ENCODE measurements at places on chromosomes 6 and 20.

GRCh38 chr6:53312355-53312754, 36.4 kb downstream of the ELOVL5 start:
- no peak for DNase-seq

DNA sequence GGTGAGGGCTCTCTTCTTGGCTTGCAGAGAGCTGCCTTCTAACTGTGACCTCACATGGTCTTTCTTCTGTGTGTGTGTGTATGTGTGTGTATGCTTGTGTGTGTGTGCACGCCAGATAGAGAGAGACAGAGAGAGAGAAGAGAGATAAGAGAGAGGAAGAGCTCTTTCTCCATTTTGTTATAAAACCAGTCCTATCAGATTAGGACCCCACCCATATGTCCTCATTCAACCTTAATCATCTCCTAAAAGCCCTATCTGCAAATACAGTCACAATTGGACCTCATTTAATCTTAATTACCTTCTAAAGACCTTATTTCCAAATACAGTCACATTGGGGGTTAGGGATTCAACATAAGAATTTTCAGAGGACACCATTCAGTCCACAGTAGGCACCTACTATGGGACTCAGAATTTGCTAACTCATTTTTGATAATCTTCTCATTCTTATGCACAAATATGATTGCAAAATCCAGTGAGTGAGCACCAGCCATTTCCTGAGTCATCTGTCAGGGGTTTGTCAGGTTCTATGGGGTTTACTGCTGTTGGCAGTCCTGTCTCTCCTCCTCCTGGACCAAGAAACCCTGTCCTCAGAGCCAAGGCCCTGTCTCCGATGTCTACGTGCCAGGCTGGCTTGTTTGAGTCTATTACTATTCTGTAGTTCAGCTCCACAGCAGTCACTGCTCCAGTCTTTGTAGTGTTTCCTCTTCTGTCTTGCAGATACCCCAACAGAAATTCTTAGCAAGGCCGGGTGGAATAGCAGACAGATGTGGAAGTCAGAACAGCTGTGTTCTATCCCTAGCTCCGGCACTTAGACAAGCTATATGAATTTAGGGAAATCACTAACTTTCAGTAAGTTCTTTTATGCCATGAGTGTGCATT, 59.0 kb upstream of the FAM184A start:
- no peak for DNase-seq

DNA sequence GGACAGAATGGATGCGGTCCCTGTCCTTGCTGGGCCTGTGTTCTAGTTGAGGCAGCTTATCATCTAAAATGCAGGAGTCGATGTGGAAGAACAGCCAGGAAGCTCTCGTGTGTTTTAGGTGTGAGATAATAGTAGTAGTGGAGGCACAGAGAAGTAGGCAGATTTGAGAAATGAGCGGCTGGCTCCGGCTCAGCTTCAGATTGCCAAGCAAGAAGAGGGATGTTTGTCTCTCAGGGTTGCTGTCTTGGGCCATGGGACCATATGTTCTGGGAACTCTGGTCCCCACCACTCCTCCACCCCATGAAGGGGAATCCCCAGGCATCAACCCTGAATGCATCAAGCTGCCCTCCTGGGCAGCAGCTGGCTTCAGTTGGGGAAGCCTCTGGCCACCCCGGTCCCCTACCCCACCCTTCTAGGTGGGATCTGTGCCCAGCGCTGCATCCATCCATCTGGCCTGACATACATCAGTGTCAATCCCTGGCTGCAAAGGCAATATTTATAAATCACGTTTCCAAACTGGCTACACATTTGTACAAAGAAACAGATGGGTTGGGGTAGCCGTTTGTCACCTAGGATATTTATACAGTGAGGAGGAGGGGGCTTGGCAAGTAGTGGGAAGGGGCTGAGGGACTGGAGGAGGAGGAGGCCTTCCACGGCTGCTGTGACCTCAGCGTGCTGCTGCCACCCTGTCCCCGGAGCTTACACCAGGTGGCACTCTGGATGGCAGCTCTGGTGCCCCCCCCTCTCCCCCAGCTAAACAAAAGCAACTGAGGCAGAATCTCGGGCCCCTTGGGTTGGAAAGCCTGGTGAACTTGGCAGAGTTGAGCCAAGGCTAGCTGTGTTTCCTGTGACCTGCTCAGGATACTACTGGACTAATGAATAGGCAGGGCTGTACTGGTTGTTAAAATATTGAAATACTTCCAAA, 64.4 kb downstream of the CD40 start:
- no peak for DNase-seq

DNA sequence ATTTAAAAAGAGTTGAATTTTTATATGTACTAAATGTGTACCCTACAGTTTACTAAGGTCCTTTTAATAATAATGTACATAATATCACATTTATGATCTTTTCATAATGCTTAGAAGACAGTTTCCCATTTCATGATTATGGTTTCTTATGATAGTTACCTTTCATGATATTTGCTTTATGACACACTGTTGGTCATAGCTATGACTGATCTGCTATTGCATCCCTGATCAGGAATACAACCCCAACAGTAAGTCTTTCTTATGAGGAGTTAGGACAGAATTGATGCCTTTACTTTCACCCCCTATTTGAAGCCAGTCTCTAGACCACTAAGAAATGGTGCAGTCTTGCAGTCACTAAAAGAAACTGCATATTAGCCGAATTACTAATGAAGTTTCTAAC, 31.0 kb downstream of the LCA5 start:
- DNase-seq: no peak

- no peak for DNase-seq
These were observed 33.3 kb upstream of the CITED2 start for GRCh38 chr6:139407718-139408222.

DNA sequence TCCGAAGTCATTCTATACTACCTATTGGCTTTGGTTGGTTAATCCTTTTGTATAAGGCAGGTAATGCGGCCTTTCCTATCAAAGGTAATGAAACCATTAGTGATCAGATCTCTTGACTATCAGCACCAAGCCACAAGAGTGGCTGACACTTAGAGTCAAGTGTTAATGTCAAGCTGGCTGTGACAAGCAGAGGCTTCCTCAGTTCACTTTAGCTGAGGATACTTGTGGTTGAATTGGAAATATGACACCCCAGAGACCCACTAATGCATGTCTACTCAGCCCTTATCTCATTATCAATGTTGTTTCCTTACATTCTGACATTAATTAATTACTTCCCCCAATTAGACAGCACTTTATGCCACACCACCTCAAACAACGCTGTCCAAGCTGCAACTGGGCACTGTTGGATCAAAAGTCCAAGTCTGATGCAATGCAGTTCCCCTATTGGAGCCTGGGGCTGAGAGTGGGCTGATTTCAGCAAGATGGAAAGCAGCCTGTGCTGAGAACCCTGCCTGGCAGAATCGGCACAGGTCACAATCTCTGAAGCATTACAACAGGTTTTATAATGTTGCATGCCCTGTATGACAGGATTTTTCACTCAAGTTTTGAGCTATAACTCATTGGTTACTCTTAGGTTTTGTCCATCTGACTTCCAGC, 273.5 kb downstream of the COL12A1 start:
- no peak for DNase-seq

GRCh38 chr20:3166338-3166912, 6.8 kb upstream of the FASTKD5 start:
- DNase-seq: no peak

DNA sequence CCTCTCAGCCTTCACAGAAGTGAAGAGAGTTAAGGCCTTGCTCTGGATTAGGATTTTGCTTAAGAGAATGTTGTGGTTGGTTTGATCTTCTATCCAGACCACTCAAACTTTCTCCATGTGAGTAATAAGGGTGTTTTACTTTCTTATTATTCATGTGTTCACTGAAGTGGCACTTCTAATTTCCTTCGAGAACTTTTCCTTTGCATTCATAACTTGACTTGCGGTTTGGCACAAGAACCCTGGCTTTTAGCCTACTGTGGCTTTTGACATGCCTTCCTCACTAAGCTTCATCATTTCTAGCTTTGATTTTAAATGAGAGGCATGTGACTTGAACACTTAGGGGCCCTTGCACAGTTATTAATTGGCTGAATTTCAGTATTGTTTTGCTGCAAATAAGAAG, 166.1 kb upstream of the OPRM1 start:
- DNase-seq: no peak

GRCh38 chr6:25788305-25788922, 33.9 kb downstream of the SLC17A4 start:
- peak; percentile 55 for DNase-seq

DNA sequence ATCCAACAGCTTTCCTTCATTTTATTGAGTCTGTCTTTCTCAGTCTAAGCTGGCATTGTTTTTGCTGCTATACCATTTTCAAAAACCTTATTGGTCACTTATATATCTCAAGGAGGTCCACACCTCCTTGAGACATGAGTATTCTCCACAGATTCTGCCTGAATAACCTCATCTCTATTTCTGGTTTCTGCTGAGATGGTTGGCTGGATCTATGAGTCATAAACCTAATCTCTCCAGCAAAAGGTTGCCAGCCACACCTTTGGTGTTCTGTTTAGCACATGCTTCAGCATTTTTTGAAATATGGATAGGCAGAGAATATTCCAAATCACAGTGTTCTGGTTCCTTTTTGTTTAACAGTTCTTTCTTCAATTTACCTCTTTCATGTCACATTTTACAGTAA, 40.8 kb upstream of the TMEM244 start:
- DNase-seq: no peak

GRCh38 chr20:34891166-34892062, 15.0 kb downstream of the ACSS2 start:
- DNase-seq: peak; percentile 29

DNA sequence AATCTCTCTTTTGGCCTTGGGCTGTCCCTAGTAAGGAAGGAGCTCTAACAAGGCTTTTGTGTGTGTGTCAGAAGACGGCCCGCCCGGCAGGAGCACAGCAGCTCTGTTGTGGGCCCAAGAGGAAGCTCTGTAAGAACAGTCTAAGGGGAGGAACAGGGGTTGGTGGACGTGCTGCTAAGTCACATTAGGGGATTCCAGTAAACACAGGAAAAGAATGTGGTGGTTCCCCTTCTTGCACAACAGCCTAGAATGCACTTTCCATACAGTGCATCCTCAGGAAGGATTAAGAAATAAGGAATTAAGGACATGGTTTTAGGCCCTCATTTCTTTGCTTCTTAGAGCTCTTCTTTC, 114.5 kb downstream of the RNF144B start:
- DNase-seq: no peak

DNA sequence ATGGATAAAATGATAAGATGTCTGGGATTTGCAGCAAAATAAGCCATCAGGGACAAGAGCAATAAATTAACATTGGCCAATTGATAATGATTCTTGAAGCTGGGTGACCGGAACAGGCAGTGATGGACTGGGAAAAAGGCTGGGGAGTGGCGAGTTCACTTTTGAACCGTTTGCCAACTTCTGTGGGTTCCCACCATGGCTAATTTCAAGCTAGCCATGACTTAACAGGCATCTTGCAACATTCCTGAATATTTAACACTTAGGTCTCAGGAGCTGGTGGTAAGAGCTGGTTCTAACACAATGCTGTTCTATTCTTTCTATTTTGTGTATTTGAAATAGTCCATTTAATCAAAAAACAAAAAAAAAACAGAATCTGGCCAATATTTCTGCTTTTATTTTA, 37.6 kb upstream of the CD83 start:
- no peak for DNase-seq

DNA sequence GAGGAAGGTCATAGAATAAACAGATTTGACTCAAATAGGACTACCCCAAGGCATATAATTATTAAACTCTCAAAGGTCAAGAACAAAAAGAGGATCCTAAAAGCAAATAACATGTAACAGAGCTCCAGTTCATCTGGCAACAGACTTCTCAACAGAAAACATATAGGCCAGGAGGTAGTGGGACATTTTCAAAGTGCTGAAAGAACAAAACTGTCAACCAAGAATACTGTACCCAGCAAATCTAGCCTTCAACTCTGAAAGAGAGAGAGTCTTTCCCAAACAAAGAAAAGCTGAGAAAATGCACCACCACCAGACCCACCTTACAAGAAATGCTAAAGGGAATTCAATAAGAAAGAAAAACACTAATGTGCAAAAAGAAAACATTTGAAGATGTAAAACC, 11.9 kb downstream of the NQO2 start:
- DNase-seq: no peak

- DNase-seq: no peak
These were observed 92.2 kb downstream of the UNC5CL start for GRCh38 chr6:40946738-40947301.

- no peak for DNase-seq
These were observed 23.8 kb upstream of the POLR1H start for GRCh38 chr6:30037182-30037788.

GRCh38 chr20:16434062-16434664, 139.1 kb downstream of the KIF16B start:
- peak; percentile 66 for DNase-seq

- no peak for DNase-seq
These were observed 15.4 kb downstream of the TMEM14B start for GRCh38 chr6:10763006-10763405.

DNA sequence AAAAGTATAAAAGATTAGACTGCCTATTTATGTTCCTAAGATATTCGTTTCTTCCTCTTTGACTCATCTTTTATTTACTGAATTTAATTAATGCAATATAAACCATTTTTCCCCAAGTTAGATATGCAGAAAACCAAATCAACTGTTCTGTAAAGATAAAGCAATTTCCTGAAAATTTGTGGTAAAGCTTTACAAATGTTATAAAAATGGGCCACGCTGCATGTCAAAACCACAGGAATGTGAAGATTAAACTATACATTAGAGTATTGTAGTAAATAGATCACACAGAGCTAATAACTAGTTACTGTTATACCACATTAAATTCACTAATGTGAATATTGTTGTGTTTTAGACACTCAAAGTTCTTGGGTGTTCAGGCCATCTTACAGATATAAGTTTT, 83.4 kb downstream of the OPN5 start:
- DNase-seq: no peak

- DNase-seq: no peak
These were observed 43.2 kb upstream of the MC3R start for GRCh38 chr20:56205346-56205745.

DNA sequence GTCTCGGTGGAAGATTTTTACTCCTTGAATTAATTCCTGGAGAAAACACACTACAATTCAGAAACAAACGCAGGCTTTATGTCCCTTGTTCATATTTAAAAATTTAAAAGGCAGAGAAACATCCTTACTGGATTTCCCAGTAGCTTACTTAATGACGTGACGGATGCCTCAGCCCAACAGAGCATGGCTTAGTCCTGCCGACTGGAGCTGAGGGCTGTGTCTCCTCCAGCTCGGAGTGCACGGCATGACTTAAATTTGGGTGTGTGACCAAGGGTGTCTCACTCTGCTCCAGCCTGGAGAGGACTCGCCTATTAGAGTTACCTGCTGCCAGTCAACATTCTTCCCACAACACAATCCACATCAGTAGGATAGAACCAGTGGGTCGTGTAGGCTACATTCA, 107.1 kb downstream of the PSMB1 start:
- DNase-seq: no peak

Measured in stimulated activated CD4-positive, alpha-beta T cell treated with anti-CD3 and anti-CD28 coated beads, Interleukin-2, amount 100 ng/mL, for 24 hours (primary cell).